CD4-positive, alpha-beta T cell treated with Interleukin-6 at 100 ng/mL for 8 hours (primary cell): ENCODE measurements at places on chromosomes 11 and 22.
A peak's percentile ranks its signal among the peaks of the same experiment; 100 is the strongest.

DNA sequence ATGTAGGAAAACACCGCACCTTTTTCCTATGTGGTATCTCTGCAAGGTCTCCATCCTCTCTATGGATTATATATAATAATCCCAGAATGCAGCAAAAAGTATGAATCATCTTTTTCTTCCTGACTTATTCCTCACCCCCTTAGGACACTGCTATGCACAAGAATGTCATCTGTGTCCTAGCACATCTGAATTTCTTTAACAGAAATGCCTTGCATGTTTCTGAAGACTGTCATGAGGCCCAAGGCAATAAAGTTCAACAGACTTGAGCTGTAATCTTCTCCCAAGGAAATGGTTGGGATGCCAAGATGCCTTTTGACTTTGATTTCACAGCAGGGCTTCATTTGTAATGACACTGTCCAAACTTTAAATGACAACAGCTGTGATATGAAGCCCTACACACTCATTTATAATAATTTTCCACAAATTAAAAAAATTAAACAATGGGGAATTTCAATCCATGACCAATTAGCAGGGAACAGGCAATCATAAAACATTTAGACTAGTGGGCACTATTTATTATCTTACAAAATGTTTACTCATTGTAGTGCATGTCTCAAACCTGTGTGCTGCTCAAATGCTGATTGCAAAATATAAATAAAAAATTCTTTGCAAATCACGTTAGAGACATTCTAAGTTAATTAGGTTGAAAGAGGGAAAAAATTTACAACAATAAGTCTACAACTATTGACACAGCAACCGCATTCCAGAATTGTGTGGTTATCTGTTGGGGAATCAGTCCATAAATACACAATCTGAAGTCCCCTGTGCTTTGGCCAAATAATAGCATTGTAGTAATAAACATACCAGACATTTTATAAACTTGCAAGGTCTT, 242.3 kb downstream of the SWAP70 start:
- DNase-seq, result no peak

DNA sequence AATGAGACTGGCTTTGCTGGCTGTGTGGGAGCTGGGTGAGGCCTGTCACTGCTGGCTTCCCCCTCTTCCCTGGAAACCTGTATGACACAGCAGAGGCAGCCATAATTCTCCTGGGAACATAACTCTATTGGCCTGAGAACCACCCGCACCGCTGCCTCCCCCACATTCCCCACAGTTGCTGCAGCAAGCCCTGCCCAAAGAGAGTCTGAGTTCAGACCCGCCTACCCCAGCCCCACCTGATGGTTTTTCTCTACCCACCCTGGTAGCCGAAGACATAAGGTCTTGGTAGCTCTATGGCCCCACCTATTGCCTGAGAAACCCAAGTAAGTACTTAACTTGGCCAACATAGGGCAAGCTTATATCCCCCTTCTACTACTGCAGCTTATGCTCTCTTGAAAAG, 174.8 kb downstream of the C11orf91 start:
- no peak for DNase-seq

GRCh38 chr11:100963375-100963774, 166.2 kb downstream of the PGR start:
- DNase-seq, result no peak

DNA sequence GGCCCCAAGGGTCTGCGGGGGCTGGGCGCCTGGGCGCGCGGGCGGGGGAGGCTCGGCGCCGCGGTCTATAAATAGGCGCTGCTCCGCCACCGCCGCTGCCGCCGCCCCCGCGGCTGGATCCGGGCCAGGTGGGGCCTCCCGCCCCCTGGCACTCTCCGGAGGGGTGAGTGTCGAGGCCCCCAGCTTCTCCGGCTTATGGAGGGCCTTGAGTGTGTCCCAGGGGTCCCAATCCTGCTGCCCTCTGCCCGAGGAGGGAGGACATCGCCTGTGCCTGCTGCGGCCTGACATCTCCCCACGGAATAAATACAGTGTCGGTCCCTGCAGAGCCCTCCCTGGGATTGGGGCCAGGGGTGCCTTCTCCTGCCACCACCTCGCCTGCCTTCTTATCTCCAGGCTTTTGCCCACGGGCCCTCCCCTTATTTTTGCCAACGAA, 4.3 kb upstream of the GP1BB start:
- DNase-seq, result no peak

GRCh38 chr22:29827091-29827490, 11.0 kb downstream of the ASCC2 start:
- no peak for DNase-seq

DNA sequence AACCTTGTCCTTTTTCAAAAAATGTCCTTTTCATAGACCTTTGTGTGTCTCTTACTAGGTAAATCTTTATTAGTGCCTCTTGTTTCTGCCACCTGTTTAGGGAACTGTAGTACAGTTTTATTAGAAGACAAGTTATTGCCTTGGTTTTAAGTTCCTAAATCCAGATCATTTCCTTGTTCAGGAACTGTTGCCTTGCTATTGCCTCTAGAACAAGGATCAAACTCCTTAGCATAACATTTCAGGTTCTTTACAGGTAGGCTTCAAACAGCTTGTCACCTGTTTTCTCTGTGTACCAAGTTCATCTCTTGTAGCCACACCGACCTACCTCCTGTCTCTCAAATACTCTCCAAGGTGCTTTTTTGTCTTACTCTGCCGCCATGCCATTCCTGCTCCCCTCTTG, 75.2 kb downstream of the MTMR3 start:
- DNase-seq, result no peak

- DNase-seq, result no peak
These were observed 73.3 kb downstream of the CYP2R1 start for GRCh38 chr11:14818779-14819178.

- DNase-seq, result no peak
These were observed 28.7 kb downstream of the SDHD start for GRCh38 chr11:112115386-112115785.

DNA sequence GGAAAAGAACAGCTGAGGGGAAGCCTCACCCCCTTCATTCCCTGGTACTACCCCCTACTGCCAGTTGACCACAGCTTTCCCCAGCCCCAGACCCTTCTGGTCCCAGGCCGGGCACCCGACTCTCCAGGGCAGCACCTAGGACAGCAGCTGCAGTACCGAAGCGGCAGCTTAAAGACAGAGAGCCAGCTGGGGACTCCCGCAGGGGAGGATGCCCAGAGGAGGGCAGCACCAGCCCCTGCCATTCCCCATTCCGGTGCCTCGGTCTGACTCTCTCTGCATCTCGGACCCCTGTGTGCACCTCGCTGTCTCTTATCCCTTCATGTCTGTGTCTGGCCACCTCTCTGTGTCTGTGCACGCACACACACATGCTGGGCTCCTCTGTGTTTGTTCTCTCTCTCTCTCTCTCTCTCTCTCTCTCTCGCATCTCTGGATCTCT, 9.4 kb downstream of the IGSF9B start:
- DNase-seq, result peak; percentile 64

DNA sequence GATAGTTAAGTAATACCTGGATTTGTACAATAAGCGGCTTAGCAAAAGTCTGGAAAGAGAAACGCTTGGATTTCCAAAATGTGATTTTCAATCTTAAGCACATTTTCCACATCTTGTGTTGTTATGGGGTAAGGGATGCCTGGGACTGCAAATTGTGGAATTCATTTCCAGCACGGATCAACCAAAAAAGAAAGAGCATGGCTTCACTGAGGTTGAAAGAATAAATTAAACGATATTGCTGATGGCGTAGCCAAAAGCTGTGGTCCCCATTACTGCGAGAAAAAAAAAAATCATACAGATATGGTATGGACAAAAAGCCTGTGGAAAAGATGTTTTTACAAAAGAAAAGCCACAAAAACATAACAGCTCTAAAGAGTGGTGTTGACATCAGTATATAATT, 26.0 kb upstream of the ALX4 start:
- no peak for DNase-seq

DNA sequence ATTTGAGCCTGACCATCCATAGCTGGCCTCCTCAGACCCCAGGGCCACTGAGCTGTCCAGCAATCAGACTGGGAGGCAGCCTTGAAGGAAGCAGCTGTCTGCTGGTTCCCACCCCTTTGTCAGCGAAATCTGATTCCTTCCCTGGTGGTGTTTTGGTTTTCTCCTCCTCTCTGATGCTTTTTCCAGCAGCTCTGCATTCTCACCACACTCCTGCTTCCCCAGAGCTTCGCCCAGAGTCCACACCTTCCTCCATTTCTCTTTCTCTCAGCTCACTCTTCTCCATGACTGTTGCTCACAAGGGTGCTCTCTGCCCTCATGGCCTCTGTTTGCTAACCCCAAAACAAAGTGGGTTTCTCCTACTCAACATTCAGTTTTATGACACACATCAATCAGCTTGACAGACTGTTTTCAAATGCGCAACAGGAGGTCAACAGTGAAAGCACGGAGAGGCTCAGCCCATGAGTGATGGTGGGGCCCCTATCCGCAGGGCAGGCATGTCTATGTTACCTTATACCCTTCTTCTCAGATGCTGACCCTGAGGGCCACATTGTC, 130.6 kb upstream of the MTNR1B start:
- no peak for DNase-seq

- DNase-seq, result no peak
These were observed 27.6 kb downstream of the SLC35F2 start for GRCh38 chr11:107830915-107831540.

- DNase-seq, result no peak
These were observed 44.1 kb downstream of the RSF1 start for GRCh38 chr11:77776455-77776854.

GRCh38 chr22:27387561-27387960, 414.0 kb downstream of the MN1 start:
- DNase-seq, result no peak

- DNase-seq, result no peak
These were observed 15.5 kb downstream of the GP1BB start for GRCh38 chr22:19738664-19739447.

DNA sequence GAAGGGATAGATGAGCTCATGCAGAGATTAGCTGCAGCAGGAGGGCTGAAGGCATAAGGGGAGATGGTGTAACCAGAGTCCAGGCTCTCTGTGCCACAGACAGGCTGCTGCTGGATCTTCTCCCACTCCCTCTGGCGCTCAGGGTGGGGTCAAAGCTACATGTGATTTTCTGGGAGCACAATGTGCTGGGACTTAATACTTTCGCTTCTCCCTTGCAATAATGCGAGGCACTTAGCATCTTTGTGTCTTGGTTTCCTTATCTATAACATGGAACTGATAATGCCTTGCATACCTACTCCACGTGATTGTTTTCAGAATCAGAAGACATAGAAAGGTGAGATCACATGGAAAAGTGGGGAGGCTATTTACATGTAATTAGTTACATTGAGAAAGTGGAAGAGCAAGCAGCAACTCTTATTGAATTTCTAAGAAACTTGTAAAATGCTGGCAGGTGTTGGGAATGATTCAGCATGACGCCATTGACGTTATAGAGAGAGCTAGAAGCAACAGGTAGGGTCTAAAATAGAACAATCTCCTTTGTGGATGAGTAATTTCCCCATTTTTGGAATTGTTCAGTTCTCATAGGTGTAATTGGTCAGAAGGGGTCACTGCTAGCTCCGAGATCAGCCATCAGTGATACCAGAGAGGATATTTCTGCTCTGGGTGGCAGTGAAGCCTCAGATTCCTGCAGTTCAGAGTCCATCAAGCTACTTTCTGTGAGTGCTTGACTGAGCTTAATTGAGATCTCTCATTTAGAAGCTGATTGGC, 8.2 kb upstream of the OR9I1 start:
- DNase-seq, result no peak

DNA sequence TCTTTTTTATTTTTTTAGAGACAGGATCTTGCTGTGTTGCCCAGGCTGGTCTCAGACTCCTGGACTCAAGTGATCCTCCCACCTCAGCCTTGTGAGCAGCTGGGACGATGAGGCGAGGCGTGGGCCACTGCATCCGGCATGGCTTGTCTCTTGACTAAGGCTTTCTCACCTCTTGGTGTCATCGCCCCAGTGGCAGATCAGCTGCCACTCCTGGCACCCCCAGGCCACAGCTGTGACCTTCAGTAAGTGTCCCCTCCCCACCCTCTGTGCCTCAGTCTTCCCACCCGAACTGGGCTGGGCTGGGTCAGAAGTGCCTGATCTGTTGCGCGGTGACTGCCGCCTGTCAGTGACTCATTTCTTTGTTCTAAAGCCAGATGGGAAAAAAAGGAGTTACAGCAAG, 3.6 kb downstream of the SYNGR1 start:
- DNase-seq, result no peak

DNA sequence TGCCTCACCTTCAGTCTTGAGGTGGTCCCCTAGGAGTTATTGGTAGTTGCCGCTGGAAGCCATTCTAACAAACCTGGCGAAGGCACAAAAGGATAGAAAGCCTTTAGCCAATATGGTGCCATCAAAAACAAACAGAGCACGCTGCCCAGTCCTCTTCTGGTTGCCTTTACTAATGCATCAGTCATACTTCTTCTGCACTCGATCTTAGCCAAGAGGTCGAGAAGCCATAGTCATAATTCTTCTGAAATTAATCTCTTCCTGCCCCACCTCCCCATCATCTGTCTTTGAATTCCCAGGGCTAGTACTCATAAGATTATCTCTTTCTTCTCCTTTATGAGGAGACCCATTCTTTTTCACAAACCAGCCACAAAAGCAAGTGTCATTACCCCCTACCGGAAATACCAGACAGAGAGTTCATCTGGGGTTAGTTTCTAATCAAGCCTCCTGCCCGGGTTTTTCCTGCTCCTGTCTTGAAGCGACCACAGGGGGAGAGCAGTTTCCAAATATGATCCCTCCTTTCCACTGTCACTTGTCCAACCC, 21.4 kb upstream of the EHF start:
- DNase-seq, result no peak

DNA sequence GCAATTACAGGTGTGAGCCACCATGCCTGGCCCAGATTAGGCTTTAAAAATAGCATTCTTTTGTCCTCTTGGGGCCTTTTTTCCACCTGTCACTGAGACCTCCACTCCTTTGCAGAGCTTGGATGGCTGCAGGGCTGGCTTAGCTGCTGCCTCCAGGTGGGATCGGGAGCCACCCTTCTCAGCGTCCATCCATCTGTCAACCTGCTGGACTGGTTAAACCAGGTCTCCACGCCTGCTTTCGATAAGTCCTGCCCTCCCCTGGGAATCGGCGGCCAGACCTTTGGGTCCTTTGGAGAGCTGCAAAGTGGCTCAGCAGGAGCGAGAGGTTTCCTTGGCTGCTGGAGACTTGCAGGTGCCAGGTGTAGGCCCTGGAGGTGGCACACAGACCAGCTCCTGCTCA, 23.4 kb upstream of the GRAMD4 start:
- DNase-seq, result no peak

DNA sequence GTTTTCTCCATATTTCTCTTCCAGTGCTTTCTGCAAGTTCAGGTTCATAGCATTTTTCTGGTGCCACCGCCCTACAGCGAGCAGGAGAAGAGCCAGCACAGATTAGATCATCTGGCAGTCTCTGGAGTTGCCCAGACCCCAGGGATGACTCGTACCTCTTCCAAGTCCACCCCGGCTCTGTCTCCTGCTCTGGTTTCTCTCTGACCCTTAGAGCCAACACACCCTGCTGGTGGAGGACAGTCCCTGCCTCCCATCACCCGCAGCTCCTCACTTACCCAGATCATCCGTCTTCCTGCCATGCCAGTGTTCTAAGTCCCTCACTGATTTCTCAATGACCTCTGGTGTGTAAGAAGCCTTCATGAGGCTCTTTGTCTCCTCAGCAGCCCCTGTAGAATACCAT, 28.0 kb downstream of the TST start:
- no peak for DNase-seq
